ENCODE measurements at places on chromosomes 1 and 21.

- no peak for DNase-seq
These were observed 2.1 kb upstream of the PDIK1L start for GRCh38 chr1:26109229-26110164.

DNA sequence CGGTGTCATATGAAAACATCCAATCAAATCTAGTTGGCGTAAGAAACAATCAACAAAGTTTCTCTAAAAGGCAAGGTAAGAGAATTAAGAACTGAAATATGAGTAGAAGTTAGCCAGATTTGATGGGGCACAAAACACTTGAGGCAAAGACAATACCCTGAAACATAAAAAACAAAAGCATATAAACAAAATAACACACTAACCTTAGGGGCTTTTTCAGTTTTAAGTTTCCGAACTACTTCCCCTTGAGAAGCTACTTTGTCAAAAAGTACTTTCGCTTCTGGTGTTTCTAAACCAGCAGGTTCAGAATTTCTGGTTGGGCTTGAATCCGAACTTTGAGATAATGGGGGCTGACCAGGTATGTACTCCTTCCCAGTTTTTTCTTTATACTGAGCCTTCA lies 57.9 kb downstream of the EPRS1 start:
- DNase-seq, result no peak

- DNase-seq, result no peak
These were observed 114.5 kb upstream of the TMPRSS15 start for GRCh38 chr21:18518054-18518481.

DNA sequence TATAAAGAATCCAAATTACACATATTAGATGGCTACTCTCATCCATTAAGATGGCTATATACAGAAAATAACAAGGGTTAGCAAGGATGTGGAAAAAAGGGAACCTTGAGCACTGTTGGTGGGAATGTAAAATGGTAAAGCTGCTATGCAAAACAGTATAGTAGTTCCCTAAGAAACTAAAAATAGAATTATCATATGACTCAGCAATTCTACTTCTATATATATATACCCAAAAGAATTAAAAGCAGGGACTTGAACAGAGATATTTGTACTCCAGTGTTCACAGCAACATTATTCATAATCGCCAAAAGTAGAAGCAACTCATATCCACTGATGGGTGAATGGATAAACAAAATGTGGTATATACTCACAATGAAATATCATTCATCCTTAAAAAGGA lies 126.1 kb downstream of the KCNH1 start:
- no peak for DNase-seq

DNA sequence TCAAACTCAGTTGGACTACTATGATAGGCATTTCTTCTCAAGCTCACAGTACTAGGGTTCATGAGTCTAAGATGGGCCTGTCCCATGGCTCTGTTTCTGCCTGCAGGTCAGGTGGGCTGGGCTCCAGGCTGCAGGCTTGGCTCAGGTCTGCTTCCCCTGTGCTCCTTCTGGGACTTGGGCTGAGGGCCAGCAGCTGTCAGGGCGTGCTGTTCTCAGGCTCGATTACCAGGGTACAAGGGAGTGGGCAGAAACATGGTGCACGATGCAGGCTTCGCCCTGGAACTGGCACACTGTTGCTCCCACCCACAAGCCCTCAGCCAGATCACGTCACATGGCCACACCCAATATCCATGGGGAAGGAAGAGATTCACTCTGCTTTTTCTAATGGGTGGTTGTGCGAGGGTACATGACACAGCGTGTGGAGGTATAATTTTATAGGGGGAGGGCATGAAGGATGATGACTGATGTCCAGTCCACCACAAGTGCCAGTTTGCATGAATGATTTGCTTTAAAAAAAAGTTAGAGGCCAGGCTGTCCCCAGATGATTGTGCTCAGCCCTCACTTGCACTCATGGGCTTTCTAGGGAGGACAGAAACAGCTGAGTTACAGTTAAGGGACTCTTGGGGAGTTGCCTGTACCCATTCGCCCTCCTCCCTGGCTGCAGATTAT lies 118.0 kb downstream of the ACTL8 start:
- DNase-seq, result no peak

GRCh38 chr1:114032271-114033215 lies 53.3 kb downstream of the OLFML3 start:
- DNase-seq, result no peak

DNA sequence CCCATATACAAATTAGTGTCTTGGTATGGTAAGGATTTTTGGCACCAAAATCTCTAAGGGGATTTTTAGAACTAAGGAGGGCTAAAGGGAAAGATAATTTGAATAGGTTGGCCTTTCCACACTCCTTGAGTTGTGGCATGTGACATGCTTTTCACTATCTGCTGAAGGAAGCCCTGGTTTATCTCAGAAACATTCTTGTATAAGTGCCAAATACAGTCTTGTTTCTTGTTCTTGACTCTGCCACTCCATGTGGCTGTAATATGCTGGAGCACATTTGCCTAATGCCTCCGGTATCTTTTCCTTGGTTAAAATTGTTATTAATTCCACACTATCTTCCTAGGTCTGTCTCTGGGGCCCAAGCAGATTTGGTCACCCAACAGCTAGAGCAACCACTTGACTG lies 457.0 kb downstream of the USP25 start:
- no peak for DNase-seq

- DNase-seq, result no peak
These were observed 520.8 kb downstream of the NUF2 start for GRCh38 chr1:163842571-163842970.

- peak; percentile 19 for DNase-seq
These were observed at the start of gene RXRG for GRCh38 chr1:165444897-165445370. Gene RXRG, minus strand, starts transcription at chr1:165445126. Its CDS starts 233 bp downstream, at chr1:165444893.

DNA sequence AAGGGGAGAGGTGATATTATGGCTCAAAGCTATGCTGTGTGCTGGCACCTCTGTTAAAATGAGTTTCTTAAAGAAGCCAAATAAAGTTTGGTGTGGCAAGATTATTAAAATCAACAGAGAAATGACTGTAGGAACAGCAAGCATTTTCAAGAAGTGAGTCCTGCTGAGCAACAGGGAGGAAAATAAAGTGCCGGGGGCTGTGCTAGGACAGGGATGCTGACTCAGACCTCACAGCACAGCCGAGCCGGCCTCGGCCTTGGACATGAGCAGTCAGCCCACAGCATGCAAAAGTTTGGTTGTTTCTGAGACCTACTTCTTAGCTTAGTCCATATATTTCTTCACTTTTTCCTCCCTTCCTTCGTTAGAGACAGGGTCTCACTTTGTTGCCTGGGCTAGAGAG lies 19.2 kb downstream of the CNIH3 start:
- no peak for DNase-seq

GRCh38 chr21:40136571-40136970 lies 269.3 kb downstream of the PCP4 start:
- no peak for DNase-seq

- DNase-seq, result peak; percentile 71
These were observed 234.4 kb upstream of the FOXD3 start for GRCh38 chr1:63087966-63088365.

GRCh38 chr1:202979459-202979858 lies 12.4 kb upstream of the CYB5R1 start:
- no peak for DNase-seq

- DNase-seq, result peak; percentile 65
These were observed 2.3 kb downstream of the KLHDC8A start for GRCh38 chr1:205354259-205355074.

GRCh38 chr21:42781150-42781970 lies 98.0 kb downstream of the WDR4 start:
- no peak for DNase-seq

DNA sequence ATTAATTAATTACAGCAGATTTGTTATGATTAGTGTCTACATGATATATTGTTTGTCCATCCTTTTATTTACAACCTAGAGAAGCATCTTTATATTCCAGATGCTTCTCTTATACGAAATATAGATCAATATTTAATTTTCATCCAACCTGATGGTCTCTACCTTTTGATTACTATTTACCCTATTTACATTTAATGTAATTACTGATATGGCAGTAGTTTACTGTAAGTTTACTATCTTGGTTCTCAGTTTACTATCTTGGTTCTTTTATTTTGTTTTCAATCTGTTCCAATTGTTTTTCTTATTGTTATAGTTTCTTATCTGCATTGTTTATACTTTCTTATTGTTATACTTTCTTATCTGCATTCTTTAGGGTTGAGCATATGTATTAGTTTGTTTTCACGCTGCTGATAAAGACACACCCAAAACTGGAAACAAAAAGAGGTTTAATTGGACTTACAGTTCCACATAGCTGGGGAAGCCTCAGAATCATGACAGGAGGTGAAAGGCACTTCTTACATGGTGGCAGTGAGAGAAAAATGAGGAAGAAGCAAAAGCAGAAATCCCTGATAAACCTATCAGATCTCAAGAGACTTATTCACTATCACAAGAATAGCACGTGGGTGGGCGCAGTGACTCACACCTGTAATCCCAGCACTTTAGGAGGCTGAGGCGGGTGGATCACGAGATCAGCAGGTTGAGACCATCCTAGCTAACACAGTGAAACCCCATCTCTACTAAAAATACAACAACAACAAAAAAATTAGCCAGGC lies 28.9 kb downstream of the FAF1 start:
- no peak for DNase-seq

DNA sequence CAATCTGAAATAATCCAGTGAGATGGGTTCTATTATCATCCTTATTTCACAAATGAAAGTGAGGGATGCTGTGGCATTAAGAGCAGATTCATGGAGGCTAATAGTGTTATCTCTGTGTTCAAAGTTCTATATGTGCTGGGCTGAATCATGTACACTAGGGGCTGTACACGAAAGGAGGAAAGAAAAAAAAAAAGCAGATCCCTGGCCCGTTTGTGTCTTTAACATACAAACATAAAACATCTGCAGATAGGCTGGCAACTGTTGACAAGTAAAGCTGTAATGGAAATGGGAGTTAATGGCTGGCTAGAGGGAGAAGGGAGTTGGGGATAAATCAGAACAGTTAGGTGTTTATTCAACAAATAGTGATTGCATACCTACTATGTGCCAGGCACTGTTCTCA lies 3.1 kb downstream of the WNT2B start:
- DNase-seq, result no peak

- no peak for DNase-seq
These were observed 41.2 kb downstream of the MAP3K21 start for GRCh38 chr1:233368789-233369130.

GRCh38 chr1:39926343-39926793 lies 24.7 kb upstream of the MYCL start:
- DNase-seq, result no peak

- DNase-seq, result no peak
These were observed 90.8 kb upstream of the TMPRSS2 start for GRCh38 chr21:41598561-41599431.

DNA sequence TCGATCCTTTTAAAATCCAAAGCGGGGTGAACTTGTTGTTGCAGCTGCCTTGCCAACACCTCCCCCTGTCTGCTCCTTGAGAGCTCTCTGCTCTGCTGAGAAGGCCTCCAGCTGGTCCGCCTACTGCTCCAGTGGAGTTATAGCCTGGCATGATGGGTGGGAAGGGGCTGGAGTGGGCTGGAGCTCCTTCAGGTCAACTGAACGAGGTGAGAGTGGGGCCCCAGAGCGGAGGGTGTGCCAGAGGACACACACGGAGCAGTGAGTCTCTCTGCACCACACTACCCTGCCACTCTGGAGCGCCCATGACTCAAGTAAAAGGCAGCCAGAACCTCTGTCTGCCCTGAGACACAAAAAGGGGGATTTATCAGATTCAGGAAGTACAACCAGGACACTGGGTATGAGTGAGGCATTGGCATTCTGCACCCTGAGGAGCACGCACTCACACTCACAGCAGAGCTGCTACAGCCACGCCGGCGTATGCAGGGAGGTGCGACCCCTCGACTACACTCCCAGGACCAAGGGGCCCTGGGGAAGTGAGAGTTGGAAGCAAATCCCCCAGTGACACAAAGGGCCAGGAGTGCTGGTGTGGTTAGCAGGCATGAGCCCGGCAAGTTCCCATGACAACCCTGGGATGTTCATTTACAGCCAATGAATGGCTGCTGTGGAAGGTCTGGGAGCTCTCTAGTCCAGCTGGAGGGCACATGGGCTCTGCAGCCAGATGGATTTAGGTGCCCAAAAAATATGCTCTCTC lies 28.0 kb upstream of the EVA1B start:
- no peak for DNase-seq

GRCh38 chr1:209926045-209926444 lies 12.0 kb upstream of the SYT14 start:
- DNase-seq, result no peak

DNA sequence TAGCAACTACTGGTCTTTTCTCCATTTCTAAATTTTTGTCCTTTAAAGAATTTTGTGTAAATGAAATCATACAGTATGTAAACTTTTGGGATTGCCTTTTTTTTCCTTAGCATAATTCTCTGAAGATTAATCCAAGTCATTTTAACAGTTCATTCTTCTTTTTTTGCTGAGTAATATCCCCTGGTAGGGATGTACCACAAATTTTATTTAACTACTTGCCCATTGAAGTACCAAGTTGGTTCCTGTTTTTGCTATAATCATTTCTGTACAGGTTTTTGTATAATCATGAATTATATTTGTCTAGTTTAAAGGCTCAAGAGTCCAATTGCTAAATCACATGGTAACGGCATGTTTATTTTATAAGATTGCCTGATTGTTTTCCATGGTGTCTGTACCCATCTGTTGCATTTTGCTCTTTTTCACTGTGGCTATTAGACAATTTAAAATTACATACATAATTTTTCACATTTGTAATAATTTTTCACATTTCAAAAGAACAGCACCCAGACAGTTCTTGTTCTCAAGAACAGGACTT lies 891.1 kb downstream of the USP25 start:
- no peak for DNase-seq

DNA sequence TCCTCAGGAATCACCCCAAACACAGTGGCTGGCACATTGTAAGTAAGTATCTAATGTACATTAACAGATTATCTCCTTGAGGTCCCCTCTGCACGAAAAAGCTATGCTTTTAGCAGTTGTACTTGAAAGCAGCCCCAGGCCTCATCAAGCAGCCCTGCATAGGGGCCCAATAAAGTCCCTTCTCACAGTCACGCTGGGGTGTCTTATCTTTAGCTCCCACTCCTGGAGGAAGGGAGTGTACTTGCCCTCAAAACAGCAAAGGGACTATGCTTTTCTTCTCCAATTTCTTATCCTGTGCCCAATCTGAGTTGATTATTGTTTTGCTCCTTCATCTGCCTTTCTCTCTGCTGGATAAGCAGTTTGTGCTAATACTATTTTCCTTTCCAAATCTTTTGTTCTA lies 168.8 kb upstream of the PLXNA2 start:
- no peak for DNase-seq

DNA sequence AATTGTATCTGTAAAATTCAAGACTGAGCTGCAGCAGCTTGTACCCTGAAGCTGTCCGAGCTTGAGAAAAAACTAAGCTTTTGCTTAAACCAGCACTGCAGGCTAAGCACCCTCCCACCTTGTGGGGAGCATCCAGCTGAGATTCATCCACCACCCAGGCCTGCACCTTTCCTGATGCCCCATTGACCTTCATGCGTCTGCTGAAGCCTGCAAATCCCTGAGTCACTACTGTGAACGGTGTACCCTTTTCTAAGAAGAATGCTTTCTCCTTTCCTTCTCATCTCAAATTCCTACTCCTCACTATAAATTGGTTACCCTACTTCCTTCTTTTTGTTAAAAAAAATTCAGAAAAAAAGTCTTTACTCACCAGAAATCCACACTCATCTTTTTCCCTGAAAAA lies 90.9 kb upstream of the RGS18 start:
- DNase-seq, result no peak
